Stimulated activated CD8-positive, alpha-beta memory T cell treated with anti-CD3 and anti-CD28 coated beads, Interleukin-15, amount 100 ng/mL, for 24 hours (primary cell): ENCODE measurements at places on chromosomes 5 and 9.
A peak's percentile ranks its signal among the peaks of the same experiment; 100 is the strongest.

DNA sequence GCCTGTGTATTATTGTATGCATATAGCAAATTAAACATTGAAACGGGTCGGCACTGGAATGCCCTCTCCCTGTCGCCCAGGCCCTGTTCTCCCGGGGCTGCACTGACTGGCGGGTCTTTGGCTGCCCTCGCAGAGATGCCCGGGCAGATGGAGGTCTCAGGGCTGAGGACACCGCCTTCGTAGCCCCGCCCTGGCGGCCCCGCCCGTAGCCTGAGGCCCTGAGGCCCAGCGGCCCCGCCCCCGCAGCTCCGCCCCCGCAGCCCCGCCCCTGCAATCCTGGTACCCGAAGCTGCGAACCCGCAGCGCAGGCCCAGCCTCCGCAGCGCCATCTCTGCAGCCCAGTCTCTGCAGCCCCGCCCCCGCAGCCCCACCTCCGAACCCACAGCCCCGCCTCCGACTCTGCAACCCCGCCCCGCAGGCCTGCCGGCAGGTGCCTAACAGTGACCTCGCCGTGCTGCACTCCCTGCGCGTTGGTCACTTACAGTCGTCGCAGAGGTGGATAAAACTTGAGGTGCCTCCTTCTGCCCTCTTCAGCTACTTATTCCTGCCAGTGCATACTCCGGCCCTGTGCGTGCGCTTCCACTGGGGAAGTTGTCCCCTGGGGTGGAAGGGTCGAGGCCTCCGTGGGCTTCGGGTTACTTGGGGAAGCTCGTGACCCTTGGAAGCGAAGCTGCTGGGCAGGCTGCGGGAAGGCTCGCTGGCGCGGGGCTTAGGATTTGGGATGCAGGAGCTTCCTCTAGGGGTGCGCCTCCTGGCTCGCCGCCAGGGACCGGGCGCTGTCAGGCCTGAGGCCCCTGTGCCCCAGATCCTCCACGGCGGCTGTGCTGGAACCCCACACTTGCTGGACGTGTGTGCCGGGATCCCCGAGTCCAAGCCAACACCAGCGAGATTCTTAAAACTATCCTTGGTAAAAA lies 72.3 kb downstream of the ICE1 start:
- DNase-seq: peak; percentile 50

DNA sequence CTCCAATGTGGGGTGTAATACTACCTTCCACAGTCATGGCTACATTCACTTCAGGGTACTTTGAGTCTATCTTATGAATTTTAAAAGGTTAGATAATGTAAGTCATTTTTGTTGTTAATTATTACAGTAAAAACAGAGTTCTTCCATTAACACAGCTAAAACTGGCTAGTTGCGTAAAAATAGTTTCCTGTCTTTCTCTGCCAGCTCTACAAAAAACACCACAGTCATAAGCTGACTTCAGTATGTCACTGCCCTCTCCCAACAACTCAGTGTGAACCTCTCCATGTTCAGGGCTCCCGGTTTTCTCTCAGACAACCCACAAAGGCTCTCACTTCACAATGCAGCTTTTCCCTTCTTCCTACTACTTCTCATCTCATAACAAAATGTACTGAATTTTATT lies 84.8 kb upstream of the ITGA1 start:
- DNase-seq: no peak

GRCh38 chr9:79300068-79300467 lies 271.7 kb upstream of the TLE4 start:
- no peak for DNase-seq

- no peak for DNase-seq
Observed at GRCh38 chr9:124622882-124623281, 115.7 kb upstream of the NR5A1 start.

DNA sequence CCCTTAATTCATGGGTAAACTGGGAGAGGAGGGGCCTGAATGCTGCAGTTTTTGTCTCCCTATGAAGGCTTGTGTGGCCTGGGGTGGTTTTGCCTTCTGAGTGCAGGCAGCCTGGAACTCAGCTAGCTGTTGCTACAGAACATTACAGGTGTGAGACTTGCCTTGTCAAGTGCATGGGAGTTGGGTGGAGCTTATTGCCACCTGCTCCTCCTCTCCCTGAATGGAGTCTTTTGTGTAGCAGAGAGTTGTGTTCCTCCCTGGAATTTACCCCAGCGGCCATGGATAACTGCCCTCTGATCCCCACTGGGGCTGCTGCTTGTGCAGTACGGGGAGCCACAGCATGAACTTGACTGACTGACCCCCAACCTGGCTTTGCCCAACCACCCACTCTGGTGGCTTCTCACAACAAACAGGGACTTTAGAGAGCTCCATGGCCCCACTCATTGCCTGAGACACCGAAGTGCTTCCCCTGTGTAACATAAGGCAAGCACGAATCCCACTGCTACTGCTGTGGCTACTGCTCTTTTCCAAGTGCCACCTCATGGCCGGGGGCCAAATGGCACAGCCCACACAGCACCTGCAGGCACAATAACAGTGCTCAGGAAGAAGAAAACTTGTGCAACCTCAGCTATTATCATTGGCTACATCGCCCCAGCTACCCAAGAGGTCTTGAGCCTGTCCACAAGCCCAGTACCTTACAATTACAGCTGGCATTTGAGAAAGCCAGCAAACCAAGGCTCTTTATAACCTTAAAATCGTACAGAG lies 942.9 kb downstream of the CDH18 start:
- no peak for DNase-seq

- no peak for DNase-seq
Observed at GRCh38 chr5:33011801-33012200, 300.7 kb downstream of the NPR3 start.

DNA sequence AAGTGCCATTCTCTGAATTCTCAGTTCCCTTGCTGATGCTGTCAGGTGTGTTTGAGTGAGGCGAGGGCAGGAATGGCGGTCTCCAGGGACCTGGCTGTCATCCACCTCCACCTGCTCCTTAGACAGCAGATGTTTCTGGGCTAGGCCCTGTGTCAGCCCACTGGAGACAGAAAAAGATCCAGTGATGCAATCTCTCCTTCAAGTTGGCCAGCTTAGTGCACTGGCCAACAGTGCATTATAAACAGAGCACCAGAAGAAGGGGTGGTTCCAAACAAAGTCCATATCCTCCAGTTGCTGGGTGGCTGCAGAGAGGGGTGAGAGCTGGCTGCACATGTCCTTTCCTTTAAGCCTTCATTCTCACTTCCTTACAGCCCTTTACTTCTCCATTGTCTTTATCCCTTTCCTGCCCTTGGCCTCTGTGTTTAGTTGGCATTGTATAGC lies 26.5 kb downstream of the NANS start:
- DNase-seq: no peak

GRCh38 chr5:97167435-97167834 lies 15.6 kb downstream of the RIOK2 start:
- no peak for DNase-seq

DNA sequence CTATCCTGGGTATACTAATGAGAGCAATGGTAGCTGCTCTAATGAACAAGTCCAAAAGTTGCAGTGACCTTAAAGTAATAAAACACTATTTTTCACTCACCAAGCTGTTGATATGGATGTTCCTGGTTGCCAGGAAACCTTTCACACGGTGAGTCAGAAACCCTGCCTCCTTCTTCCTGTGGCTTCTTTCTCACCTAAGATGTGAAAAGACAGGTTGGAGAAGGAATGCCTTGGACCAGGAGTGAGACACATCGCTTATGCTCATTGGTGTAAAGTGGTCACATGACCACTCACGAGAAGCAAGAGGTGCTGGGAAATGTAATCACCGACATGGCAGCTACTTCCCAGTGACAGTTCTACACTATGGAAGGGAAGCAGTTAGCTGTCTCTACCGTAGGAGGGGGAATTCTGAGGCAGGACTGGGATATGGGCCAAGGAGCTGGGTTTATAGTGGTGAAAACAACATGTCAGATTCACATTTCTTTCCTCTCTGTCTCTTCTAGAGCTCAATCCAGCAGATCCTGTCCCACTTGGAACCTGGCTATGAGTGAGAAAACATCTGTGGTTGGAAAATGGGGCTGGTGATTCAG lies 320.4 kb upstream of the KLF4 start:
- DNase-seq: no peak

- DNase-seq: no peak
Observed at GRCh38 chr9:131997779-131998178, 81.9 kb downstream of the MED27 start.

DNA sequence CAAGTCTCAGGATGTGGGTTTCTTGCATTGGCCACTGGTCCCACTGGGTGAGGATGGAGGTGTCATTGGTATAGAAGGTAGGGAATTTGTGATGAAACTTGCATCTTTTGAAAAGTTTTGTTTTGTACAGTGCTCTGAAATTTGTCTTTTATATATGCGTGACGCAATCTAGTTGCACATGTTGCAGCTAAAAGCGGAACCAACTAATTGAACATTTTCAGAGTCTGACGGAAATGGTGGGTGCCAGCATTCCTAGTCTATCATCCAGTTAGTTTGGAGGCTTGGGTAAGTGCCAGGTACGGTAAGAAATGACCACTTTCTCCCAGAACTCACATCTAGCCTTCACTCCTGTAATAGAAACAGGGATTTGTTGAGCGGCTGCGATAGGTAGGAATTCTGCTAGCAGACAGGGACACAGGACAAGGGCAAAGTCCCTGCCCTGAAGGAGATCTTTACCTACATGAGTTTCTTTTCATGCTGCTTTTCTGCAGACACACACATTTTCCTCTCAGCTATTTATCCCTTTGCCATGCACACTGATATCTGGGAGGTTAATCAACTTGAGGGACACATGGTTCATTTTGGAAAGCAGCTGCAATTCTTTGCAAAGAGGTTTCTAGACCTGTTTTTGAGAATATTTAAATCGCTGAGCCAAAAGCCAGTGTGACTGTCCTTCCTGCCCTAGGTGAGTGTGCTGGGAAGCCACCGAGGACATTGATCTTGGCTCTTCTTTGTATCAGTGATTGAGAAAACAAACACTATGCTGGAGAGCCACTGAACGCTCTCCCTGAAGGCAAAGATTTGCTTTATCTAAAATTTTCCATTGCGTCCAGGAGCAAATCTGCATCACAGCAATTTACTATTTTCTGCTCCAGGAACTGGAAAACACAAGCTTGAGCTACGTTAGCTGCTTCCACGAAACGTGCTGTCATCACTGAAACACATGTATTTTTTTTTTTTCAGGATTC lies 89.7 kb downstream of the DAP start:
- no peak for DNase-seq

- no peak for DNase-seq
Observed at GRCh38 chr9:70609542-70610286, 195.3 kb upstream of the KLF9 start.

DNA sequence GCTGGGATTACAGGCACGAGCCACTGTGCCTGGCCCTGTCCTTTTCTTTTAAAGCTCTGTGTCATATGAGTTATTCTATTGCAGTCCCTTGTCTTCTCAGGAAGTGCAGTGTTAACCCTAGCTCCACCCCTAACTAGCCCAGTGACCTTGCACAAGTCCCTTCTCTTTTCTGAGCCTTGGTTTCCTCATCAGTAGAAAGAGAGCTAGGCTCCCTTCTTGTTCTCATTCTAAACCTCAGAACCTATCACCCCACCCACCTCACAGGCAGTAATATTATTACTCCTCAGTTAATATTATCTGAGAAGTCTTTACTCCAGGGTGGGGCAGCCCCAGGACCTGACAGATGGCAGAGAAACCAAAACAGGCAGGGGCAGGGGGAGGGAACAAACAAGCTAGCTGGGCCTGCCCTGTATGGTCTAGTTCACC lies 7.2 kb downstream of the CYFIP2 start:
- no peak for DNase-seq

DNA sequence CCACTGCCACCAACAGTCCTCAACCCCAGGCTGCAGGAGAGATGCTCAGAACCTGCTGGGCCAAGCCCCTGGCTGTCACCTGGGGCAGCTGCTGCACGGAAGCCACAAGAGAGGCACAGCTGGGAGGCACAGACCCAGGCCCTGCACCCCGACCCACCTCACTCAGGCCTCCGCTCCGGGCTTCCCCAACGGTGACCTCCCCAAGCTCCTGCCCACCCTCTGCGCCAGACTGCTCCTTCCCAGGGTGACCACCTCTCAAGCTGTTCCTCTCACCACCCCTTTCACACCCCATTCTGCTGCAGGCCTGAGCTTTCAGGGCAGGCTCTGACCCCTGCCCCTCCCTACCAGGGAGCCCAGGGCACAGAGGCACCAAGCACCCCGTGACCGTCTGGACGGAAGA lies 33.0 kb downstream of the VAV2 start:
- DNase-seq: no peak

DNA sequence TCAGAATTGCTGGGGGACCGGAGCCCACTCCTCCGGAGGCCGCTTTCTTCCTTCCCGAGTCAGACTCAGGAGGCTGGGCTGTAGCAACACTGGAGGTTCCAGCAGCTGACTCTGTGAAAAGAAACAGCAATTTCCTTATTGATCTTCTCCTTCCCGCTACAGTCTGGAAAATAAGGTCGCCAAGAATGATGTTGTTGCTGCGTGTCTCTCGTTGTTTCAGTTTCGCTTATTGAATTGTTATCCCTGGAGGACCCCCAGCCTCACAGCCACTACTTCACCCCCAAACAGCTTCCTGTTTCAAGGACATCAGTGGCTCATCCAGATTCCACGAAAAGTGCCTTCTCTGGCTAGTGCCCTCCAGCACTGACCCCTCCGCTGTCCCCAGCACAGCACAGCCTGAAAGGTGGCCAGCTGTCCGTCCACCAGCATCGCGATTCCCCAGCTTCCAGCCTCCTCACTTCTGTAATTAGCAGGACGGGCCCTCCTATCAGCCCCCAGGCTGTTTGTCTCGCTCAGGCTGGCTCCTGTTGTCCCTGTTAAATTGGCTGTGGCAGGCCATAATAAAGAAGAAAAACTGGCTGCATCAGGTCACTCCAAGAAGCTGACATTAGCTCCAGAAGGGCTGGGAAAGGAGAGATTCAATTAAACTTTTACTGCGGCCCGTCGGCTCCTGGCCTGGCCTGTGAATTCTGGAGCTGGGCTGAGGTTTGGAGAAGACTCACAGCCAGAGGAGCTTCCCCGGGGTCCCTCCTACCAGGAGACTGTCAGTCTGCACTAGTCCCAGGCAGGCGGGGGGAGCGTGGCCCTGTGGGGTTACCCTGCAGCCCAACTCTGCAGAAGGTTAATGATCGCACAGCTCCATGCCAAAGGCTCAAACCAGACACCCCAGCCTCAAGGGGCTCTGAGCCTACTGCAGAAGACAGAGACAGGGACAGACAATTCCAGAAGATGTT lies 40.5 kb downstream of the OLFM1 start:
- DNase-seq: no peak
